ENCODE measurements at places on chromosomes 4 and X.

- DNase-seq = no peak
These were observed 145.5 kb downstream of the FAM13A start for GRCh38 chr4:88911246-88912212.

DNA sequence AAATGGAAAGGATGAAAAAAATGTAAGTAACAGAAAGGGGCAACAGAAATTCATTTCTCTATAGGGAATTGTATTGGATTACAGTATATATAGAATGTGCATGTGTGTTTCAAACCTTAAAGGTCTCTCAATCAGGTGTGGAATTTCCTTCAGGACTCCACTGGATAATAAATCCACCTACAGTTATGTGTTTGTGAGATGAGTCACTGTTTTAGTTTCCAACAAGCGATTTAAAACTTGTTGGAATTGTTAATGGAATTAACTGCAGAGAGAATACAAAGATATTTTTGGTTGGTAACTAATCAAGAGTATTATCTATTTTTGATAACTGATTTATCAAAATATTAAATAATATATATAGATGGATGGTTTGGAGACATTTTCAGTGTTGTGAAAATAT is 32.8 kb downstream of the CEP44 start:
- no peak for DNase-seq

GRCh38 chr4:75848891-75849290 is 53.4 kb downstream of the PPEF2 start:
- no peak for DNase-seq

DNA sequence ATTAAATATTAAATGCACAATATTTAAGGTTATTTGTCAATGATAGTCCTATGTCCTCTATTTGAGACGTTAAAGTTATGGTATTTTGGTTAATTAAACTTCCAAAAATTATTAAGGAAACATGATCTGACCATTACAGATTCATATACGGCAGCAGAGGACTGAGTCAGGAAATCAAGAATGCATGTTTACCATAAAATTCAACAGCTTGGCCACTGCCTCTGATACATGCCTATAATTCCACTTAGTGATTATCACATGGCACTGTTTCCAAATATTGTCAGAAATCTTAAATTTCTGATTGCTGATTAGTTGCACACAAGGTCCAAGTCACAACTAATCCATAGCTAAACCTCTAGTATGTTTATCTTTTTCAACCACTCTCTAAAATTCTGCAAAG is 232.2 kb upstream of the UGT8 start:
- DNase-seq = no peak

DNA sequence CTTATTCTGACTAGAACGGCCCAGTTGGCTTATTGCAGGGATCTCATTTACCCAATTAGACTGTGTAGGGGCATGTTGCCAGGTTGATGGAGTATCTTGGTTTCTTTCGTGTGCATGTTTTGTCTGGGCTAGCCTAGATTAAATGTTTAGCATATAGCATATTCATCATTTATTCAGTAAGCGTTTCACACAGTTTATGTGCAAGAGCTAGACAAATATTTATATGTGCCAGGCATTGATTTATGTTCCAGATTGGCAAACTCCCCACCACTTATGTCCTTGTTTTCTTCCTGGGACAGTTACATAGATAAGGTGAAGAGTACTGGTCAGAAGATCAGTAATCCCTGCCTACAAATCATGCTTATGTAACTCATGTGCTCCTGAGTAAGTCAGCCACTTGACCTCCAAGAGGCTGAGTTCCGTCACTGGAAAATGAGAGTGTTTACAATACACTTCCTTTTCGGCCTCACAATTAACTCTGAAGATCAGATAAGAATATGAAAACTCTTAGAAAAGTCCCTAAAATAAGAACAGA is 57.2 kb downstream of the RUFY3 start:
- no peak for DNase-seq

Data from activated T-cell treated with anti-CD3 and anti-CD28 coated beads, Interleukin-2, amount 50 U/mL, for 24 hours (primary cell).